ENCODE measurements at places on chromosomes 6 and 20. TPM values are rescaled to one million over a fixed set of nuclear protein-coding genes. Genes with fewer than 3 reads are reported as not detected.

DNA sequence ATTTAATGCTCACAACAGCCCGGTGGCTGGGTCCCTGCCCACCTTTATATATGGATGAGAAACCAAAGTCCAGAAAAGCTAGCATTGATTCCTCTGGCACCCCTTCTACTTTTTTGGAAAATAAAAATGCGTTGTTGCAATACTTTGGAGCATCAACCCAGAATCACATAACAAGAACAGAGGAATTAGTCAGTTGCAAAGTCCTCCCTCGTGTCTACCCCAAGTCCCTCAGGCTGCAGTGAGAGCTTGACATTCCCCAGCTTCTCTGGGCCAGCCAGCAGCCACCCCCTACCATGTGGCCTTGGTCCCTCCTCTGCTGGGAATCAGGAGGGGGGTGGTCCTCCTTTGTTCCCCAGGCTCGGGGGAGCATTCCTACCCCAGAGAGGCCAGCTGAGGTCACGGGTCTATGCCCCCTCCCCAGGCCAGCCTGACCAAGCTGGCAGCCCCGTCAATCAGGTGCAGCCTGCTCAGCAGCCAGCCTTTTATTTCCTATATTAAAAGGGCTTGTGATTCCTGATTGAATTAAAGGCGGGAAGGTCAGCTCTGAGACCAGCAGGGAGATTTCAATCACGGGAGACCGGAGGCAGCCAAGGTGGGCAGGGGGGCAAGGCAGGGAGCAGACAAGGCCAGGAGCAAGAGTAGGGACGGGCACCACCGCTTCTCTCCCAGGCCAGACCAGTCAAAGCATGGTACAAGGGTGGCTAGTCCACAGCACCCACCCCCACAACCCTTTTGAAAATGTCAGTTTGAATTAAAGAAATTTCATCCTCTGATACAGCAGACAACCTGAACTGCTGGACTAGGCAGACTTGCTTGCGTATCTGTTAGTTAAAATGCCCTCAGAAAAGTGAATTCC, 158.9 kb downstream of the MRPL14 start:
- DNase-seq: no peak

- DNase-seq: no peak
Observed at GRCh38 chr6:127458817-127459216, 372 bp downstream of the KIAA0408 start.

DNA sequence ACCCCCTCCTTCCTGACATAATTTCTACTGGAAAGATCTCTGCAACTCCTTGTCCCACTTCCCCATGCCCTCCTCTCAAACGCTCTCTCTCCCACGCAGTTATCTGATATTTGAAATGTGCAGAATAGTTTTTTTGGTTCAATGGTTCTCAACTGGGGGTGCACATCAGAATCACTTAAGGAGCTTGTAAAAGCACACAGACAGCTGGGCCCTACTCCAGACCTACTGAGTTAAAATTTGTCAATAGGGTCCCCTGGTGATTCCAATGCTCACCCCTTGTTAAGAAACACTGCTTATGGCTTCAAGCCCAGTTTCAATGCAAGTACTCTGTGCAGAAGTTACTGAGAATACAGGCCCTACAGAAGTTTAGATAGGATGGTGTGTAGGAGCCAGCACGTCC, 45.2 kb upstream of the KCNK16 start:
- DNase-seq: no peak

- no peak for DNase-seq
Observed at GRCh38 chr6:42958125-42958524, 2.4 kb upstream of the GNMT start.

GRCh38 chr6:45807311-45808041, 208.2 kb downstream of the CLIC5 start:
- no peak for DNase-seq

DNA sequence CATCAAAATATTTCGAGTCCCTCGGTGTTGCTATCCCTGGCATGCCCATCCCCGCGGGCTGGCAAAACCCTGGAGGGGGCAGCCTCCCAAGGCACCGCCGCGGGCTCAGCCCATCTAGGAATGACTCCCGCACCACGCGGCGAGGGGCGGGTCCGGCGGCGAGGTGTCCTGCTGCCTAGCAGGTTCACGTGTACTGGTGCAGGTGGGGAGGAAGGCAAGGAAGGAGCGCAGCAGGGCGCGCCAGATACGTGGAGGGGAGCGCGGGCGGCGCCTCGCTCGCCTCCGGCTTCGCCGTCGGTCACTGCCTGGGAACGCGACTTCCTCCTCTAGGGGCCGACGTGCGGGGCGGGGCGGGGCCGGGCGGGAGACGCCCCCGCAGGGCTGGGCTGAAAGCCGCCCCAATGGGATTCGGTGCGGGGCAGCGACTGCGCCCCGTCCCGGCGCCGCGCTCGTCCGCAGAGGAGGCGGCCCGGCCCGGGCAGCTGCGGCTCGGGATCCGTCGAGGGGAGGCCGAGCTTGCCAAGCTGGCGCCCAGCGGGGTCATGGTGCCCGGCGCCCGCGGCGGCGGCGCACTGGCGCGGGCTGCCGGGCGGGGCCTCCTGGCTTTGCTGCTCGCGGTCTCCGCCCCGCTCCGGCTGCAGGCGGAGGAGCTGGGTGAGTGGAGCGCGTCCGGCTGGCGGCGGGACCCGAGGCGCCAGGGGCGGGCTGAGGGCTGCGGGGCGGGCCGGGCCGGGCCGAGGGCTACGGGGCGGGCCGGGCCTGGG, at the start of gene DCBLD1:
Gene DCBLD1 (plus strand): TSS at position 435 of the 764 bp plus-strand sequence. CDS start 108 bp downstream, at position 543.
- DNase-seq: peak; percentile 86

DNA sequence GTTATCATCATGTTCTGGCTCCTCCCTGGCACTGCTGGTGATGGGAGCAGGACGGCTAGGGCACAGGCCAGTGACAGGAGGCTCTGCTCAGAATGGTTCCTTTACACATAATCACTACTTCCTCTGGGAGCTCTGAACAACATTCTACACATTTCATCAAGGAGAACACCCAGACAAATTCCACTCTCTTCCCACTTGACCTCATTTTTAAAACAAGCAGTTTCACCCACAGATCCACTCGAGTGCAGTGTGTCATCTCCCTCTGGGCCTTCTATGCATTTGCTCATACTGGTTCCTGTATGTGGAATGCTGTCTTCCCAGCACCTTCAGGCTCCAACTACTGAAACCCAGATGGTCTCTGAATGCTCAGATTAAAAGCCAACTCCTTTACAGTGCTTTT, 84.8 kb downstream of the ELOVL5 start:
- DNase-seq: no peak

GRCh38 chr20:23641936-23642751, 4.4 kb upstream of the CST3 start:
- peak; percentile 52 for DNase-seq

DNA sequence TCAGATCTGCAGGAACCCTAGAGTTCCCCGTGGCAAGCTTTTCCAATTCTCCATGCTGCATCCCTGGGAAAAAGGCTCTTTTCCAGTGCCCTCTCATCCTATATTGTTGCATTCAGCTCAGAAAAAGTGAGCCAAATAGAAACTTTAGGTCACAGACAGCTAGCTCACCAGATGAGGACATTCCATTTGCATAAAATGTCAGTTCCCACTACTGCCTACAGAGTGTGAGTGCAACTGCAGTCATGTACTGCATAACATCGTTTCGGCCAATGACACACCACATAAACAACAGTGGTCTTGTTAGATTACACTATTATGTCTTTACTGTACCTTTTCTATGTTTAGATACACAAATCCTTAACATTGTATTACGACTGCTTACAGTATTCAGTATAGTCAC, 8.6 kb downstream of the HS3ST5 start:
- no peak for DNase-seq

DNA sequence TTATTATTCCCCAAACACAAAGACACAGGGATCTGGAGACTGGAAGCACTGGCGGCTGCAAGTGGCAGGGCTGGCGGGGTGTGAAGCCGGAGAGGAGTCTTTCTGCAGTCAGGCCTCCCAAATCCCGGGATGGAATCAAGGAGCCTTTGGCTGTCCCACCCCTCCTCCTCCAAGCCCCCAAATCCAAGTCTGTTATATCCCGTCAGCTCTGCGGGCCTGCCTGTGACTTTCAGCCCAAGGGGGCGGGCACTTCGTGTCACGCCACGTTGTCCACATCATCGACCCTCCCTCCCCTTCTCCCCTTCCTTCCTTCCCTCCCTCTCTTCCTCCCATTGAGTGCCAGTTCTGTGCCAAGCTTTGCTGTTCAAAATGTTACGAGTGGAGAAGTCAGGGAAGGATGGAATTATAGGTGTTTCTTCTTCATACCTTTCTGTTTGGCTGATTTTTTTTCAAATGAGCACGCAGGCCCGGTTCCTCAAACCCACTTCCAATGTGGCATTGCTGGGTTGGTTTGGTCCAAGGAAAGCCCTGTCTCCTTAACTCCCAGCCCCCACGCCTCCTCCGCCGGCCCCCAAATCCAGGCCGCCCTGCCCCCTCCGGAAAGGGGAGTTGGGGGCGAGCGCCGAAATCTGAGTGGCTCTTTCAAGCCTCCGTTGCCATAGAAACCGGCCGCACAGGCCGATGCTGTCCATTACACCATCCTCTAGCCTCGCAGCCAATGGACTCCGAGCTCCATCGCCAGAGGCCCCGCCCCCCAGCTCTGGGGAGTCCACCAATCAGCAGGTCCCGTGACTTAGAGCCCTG, 12.7 kb downstream of the ZCCHC3 start:
- DNase-seq: peak; percentile 97

- no peak for DNase-seq
Observed at GRCh38 chr6:31966997-31967925, 4.7 kb downstream of the DXO start.

GRCh38 chr6:41641352-41641925, 3.2 kb downstream of the MDFI start:
- DNase-seq: no peak

DNA sequence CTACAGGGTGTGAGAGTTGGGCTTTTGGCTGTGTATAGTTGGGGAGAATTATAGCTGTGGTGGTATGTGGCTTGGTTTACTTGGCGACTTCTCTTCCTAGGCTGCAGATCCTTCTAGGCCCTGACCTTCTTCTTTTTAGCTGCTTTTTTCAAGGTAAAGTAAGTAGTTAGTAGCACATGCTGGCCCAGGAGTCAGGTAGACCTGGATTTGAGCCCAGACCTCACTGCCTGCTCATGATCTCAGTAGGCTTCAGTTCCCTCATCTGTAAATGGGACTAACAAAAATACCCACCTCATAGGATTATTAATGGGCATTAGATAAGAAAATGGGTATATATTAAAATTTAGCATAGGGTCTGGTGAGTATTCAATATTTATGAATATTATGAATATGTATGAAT, 17.4 kb upstream of the TMEM217 start:
- no peak for DNase-seq

- no peak for DNase-seq
Observed at GRCh38 chr6:139433631-139434419, 59.4 kb upstream of the CITED2 start.

DNA sequence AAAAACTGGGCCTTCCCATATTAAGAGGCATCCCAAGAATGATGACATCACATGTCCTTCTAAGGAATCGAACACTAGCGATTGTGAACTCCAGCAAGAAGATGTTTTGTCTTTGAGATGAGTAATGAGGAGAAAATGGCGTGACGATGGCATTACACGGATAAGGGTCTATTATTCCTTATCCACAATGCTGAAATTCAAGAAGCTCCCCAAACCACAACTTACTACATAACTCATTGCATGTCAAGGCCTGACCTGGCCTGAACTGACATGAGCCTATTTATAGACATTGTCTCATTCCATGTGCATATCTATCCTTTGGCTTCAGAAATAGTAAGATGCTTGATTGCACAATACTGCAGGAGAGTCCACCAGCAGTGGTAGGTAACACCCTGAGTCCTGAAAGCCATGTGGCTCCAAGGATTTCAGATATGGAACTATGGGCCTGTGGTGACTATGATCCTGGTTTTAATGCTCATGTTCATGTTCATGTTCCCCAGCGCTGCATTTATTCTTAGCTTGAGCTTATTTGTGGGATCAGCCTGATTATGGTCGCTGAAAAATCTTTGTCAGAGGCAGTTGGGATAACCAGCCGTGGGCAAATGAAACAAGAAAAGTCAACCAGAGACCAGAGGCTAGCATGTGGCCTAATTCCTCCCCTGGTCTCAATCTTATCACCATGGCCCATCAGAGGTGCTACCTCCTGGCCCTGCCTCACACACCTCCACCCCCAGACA, 183.2 kb upstream of the JARID2 start:
- no peak for DNase-seq

DNA sequence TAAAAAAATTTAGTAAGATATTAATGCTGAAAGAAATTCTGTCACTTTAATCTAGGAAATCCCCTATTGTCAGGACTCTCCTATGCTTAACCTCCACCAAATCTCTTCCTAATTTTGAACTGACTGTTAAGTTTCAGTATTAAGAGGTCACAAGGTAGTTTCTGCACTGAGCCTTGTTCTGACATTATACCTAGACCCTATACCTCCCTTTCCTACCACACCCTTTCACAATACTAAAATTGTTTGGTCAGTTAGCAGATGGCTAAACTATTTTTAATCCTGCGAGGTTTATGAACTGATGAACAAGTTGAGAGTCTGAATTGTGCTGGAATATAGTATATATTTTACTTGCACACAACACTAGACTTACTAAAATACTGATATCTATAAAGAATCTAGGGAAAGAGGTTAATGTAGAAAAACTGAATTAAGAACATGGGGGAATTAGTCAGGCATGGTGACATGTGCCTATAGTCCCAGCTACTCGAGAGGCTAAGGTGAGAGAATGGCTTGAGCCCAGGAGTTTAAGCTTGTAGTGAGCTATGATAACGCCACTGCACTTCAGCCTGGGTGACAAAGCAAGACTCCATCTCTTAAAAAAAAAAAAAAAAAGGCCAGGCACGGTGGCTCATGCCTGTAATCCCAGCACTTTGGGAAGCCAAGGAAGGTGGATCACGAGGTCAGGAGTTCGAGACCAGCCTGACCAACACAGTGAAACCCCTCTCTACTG, 51.5 kb downstream of the HBS1L start:
- no peak for DNase-seq

GRCh38 chr20:1327827-1328679, 886 bp downstream of the SDCBP2 start:
- no peak for DNase-seq

- DNase-seq: no peak
Observed at GRCh38 chr6:42509256-42509655, 54.6 kb upstream of the UBR2 start.

- no peak for DNase-seq
Observed at GRCh38 chr20:14445902-14446301, 108.5 kb upstream of the FLRT3 start.

- DNase-seq: no peak
Observed at GRCh38 chr6:138815797-138816528, 20.1 kb downstream of the ECT2L start.

The POM121L2 gene
- not detected for total RNA-seq

The SPATA25 gene
- total RNA-seq: not detected

The SLC22A23 gene
- 0.12 TPM for total RNA-seq

The GABRR1 gene
- not detected for total RNA-seq

The SIRPA gene
- total RNA-seq: 38.1 TPM

The CCN6 gene
- total RNA-seq: not detected

The GGT7 gene
- 3.4 TPM for total RNA-seq

The MEP1A gene
- total RNA-seq: not detected

The STX11 gene
- 0.35 TPM for total RNA-seq

The PAX1 gene
- total RNA-seq: not detected

The C20orf141 gene
- not detected for total RNA-seq

The SMIM29 gene
- 2.4 TPM for total RNA-seq

Data from MG63 (cell line).